ENCODE measurements at places on chromosomes 4 and X. TPM values are rescaled to one million over a fixed set of nuclear protein-coding genes. Genes with fewer than 3 reads are reported as not detected.

DNA sequence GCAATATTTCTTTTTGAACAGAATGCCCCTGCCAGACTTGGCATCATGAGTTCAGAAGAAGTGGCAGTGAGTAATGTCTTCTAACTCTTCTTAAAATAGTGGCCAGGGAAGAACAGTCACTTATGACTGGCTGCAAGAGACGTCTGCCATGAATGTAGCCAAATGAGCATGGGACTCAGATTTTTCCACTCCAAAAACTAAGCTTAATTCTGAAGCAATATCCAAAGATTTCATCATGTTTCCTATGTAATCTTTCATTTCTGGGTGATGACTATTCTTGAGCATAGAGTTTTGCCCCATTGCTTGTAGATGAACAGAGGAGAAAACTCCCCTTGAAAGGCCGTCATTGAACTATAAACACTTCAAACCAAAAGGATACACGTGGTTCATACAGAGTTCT is 11.8 kb downstream of the AMBN start:
- no peak for DNase-seq

DNA sequence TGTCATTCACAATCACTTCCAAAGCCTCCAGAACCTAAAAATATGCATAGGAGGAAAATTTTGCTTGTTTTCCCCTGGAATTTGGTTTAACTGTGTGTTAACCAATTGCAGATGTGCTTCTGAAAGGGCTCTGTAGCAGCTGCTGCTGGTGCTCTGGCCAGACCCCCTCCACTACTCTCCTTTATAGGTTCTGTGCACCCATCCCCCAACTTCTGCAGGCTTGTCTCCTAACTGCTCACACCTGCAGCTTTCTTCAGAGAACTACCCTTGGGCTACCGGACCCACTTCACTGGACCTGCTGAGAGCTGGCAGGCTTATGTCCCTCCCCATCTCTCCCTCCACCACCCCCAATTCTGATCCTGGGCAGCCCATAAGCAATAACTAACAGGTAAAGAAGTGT is 662.1 kb upstream of the DIPK2B start:
- DNase-seq = no peak

CT45A10 gene
- total RNA-seq = 1.8 TPM

DNA sequence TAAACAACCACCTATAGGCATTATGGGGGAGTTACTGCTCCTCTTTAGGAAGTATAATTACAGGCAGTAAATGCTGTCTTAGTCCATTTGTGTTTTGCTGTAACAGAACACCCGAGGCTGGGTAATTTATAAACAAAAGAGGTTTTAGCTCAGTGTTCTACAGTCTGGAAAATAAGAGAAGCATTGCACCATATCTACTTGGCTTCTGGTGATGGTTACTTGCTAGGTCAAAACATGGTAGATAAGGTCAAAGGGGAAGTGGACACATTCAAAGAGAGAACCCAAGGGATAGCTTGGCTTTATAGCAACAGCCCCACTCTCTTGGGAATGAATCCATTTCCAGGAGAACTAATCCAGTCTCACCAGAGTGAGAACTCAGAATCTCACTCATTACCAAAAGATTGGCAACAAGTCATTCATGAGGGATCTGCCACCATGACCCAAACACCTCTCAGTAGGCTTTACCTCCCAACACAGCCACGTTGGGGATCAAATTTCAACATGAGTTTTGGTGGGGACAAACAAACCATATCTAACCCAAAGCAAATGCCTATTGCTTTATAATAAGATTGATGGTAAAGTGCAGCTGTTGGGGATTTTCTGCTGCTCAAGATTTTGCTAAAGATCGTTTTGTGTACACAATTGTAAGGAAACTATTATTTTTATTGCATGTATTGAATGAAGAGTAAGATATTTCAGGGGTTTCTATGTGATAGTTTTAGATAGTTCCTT is 32.6 kb downstream of the STAG2 start:
- DNase-seq = no peak

DNA sequence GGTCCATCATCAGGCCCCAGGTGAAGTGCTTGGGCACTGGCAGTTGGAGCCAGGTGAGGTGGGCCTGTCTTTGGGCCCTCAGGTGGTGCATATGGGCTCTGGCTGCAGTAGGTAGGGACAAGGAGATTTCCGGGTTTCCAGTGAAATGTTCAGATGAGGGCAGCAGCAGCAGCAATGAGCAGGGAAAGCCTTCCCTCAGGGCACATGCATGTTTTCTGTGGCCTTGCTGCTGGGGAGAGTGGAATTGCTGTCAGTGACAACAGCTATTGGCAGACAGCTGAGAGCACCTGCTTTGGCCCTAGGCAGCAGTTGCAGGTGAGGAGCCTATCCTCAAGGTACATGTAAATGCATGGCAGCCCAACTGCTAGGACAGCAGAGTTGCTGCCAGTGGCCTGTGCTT is 58.9 kb upstream of the QRFPR start:
- no peak for DNase-seq

- no peak for DNase-seq
These were observed 47.1 kb downstream of the SLC9A6 start for GRCh38 chrX:136032370-136032769.

DNA sequence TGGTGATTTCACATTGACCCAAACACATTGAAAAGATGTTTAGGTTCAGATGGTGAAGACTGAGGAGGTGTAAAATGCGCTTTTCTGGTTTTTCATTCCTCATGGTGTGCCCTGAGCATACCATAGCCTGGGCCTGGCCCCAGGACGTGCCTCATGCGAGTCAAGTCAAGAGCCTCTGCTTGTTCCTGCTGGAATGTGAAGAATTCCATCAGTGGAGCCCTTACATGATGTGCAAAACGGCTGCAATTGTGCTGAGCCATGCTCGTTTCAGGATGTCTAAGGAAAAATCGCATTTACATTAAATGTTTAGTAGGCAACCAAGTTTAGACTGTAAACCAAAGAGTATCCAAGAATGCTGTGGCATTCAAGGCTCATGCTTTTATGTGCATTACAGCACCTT is 34.9 kb downstream of the GYG2 start:
- DNase-seq = no peak

- DNase-seq = no peak
These were observed 129.8 kb upstream of the NKX1-1 start for GRCh38 chr4:1535926-1536578.

DNA sequence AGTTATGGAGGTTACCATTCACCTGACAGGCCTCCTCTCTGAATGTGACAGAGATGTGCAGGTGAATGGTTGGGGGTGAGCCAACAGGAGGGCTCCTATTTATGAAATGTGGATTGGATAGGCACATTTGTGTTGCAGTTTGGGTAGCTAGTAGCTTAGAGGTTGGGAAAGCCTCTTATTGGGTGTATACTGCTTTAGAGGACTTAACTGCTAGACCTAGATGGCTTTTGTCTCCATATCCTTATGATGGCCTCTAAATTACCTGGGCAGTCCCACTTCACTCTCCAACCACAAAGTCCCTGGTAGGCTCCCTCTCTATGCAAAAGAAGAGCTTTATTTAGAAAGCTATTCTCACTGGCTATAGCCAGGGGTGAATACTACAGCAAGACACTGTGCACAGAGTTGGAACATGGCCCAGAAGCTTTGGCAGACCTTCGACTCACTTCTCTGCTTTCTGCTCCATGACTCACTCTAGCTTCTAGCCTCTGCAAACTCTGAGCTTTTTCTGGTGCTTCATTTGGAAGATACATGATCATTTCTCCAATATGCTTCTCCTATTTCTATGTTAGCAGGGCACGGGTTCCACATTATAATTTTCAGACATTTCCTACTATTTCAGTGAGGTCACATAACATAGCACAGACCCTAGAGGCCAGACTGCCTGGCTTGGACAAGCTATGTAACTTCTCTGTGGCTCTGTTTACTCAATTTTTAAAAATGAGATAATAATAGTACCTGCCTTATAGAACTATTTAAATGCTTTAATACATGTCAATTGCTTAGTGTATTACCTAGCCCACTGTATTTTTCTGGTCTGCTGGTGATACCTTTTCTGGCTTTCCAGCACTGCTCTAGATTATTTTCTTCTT is 6.0 kb upstream of the VGLL1 start:
- peak; percentile 80 for DNase-seq

GRCh38 chrX:124931958-124932357 is 387.7 kb upstream of the TEX13C start:
- DNase-seq = no peak

DNA sequence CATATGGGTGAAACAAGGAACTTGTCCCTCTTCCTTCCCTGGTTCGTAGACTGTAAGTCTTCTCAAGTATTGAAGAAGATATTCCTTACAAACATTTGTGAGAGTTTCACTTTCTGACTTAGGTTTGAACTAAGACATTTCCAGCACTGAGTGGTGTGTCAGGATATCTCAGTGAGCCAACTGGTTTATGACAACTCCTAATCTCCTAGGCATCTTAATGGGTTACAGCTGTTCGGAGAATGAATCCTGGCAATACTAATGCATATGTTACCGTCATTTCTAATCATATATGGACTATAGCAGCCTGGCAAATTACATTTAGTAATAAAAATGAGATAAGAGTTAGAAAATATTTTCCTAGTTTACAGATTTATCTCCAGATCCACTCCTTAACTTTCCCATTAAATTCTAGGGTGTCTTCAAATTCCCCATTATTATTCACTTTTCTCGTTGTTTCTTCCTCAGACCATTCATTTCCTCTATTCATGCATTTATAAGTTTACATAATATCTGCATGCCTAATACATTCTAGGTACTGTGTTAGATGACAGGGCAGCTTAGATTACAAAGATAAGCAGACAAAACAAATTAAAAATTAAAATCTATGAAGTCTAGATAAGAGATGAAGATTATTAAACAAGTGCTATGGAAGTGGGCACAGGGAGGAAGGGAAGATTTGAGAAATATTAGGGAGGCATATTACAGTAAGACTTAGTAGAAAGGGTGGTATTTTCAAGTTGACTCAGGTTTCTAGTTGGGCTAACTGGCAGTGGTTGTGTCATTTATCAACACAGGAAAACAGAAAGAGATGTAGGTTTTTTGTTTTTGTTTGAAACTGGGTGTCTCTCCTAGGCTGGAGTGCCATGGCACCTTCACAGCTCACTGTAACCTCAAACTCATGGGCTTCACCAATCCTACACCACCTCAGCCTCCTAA is 173.9 kb downstream of the WDFY3 start:
- no peak for DNase-seq
